Smooth muscle cell of the brain vasculature (primary cell): ENCODE measurements at places on chromosomes 6 and 20.

GRCh38 chr6:142235791-142236190 lies 66.0 kb upstream of the ADGRG6 start:
- DNase-seq: no peak

- no peak for DNase-seq
Observed at GRCh38 chr20:57856658-57857057, 146.8 kb upstream of the PMEPA1 start.

- no peak for DNase-seq
Observed at GRCh38 chr6:168834801-168835200, 393.8 kb downstream of the SMOC2 start.

- DNase-seq: no peak
Observed at GRCh38 chr6:1853761-1854160, 244.0 kb downstream of the FOXC1 start.

GRCh38 chr20:5818346-5818681 lies 68.1 kb downstream of the SHLD1 start:
- no peak for DNase-seq

DNA sequence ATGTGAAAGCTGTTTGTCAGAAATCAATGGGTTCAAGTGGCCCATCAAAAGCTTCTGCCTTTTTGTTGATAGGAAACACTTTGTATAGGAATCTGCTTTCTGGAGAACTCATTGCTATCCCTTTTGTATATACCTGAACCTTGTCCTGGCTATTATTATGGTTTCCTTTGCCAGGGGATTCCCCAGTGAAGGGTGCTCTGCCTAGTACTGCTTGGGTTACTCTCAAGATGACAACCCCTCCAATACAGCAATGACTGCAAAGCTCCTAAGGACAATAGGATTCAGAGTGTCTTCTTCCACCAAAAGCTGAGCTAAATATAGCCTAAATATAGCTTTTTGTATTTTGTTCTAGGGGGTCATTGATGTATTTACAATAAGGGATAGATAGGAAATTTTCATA lies 54.0 kb upstream of the PTPRK start:
- no peak for DNase-seq

GRCh38 chr6:45021676-45022075 lies 306.5 kb upstream of the RUNX2 start:
- no peak for DNase-seq

DNA sequence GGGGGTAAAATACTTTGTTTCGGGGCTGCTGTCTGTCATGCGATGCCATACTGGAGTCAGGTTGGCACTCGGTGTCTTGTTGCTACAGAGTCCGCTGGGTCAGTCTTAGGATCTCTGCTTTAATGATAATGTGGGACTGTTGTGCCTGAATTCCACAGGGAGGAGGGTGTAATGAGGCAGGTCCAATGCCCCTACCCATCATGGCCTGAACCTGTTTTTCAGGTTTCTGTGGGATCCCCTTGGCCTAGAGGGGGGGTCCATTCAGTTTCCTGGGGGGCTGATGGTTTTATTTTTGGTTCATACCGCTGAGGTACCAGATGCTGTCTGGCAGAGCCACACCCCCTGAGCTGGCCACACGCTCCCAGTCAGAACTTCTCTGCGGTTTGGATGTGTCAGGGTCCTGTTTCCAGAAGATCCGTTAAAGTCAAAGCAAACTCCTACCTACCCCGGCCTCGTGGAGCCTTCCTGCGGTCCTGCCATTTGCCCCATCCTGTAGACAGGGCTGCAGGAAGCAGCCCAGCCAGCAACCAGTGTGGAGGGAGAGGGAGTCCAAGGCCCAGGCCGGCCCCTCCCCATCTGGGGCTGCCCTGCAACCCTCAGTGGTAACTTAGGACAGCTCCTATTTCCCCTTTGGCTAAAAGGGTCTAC lies 69.7 kb downstream of the TCP11 start:
- no peak for DNase-seq

DNA sequence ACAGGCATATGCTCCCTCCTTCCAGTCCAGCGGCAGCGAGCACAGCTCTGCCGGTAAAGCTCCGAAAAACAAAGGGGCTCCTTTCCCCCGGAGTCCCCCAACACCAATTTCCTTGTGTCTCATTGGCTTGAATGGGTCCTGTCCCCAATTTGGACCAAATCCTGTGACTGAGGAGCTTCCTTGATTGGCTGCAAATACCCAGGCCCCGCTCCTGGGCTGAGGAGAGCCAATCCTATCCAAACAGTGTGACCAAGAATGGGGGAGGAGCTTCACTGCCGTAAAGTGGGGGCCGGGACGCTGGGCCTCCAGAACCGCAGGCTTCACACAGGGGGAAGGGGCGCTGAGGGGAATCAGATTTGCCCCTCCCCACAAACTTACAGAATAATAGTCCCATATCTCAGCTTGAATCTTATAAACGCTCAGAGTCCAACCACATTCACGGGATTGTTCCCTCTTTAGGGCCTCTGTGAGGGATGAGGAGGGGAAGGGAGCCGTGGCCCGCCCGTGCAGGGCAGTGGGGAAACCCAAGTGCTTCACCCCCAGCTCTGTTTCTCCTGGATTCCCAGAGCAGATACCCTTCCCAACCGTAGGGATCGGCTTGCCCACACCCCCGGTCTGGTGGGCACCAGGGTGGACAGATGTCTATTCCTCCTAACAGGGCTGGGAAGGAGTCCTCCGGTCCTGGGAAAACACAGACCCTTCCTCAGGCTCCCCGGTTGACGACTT lies 141.0 kb upstream of the MLN start:
- DNase-seq: no peak

DNA sequence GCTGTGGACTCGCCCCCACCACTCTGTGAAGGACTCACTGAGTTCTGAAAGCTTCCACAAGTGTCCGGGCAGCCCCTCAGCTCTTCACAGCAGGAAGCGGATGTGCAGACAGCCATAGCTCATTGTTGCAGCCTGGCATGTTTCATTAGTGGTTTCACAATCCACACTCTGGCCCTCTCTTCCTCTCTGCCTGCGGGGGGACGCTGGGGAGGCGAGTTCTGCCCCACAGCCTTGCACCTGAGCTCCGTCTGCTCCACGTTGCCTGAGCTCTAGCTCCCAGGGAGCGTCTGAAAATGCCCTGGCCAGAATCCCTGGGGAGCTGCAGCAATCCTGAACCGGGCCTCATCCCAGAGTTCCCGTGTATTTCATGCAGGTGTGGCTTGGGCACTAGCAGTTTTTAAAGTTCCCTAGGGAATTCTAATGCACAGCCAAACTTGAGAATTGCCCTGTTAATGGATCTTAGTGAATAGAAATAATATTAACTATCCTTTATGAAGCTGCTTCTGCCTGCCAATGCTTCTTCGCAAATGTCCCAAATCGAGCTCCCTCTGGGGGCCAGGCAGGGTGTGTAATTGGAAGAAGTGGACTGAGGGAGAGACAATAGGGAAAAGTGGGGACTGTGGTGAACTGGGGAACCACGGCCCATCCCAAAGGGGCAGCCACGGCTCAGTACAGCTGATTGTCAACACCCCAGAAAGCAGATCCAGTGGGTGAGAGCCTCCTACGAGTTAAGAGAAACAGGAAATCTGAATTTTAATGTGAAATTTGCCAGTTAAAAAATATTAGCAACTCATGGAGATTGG lies 51.5 kb downstream of the CTCFL start:
- DNase-seq: no peak

DNA sequence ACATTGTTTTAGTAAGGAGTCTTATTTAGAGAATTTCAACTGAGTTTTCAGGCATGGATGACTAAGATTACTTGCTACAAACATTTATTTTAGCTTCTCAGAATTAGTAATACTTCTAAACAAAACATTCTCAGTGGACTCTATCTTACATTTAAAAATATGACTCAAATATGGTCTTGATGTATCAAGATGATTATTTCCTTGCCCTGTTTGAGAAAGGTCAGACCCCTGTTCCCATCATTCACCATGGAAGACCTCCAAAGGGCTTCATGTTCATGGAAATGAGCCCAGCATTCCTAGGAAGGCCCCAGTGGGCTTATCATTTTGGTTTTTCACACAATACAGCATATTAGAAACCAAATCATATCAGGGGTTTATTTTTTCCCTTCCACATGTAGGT lies 24.6 kb upstream of the TRPC4AP start:
- no peak for DNase-seq

DNA sequence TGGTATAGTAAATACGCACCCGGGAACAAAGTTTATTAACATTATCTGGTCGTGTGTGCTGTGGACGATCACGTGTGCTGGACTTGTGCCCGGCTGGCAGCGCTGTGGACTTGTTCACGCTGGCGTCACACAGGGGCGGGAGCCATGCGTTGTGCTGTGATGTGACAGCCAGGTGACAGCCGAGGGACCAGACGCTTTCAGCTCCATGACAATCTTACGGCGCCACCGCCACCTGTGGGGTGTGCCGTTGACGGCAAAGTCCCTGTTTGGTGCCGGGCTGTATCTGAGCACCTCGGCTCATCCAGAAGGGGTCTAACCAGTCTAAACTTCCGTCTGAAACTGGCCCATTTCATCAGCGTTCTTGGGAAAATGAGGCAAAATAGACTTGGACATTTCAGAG lies 25.2 kb downstream of the DLL1 start:
- DNase-seq: no peak

GRCh38 chr6:81304466-81304865 lies 448.0 kb downstream of the TENT5A start:
- DNase-seq: peak; percentile 3

DNA sequence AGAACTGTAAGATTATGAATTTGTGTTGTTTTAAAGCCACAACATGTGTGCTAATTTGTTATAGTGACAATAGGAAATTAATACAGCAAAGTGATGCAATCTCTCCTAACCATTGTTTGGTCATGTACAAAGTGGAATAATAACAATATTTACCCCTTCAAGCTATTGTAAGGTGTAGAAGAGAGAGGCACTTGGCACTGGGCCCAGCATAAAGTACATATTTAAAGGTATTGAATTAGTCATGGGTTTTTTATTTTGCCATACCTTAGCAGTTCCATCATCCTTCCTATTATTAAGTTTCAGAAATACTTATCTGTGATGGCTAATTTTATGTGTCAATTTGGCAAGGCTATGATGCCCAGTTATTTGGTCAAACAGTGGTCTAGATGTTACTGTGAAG lies 322.4 kb upstream of the TSHZ2 start:
- DNase-seq: no peak

DNA sequence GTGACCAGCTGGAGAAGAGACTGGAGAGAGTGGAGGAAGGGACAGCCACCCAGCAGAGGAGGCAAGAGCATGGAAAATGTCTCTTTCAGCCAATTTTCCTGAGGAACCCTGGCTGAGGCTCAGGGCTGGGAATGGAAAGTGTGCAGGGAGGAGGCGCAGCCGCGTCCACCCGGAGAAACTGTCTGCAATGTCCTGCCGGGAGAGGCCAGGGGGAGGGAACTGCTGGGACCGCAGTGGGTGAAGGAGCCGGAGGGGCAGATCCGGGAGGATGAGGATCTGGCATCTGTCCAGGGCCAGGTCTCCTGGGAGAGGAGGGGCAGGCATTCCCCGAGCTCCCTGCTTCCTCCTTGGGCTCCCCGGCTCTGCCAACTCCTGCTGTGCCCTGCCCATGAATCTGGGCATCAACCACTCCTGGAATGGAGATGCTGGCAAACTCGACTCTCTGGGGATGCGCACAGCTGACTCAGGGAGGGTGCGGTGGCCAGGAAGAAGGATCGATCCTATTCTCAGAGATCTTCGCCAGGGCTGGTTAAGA lies 17.4 kb upstream of the HM13 start:
- DNase-seq: no peak
